Heart right ventricle (tissue), 16 donors: ENCODE measurements at places on chromosomes 7 and 10. TPM values are rescaled to one million over a fixed set of nuclear protein-coding genes. Genes with fewer than 3 reads are reported as not detected.

GRCh38 chr7:2017481-2017891 lies 215.3 kb downstream of the MAD1L1 start:
- no peaks in the 10 kb centered on the region for H3K36me3 ChIP-seq
- peaks cover 35% of the 10 kb centered on the region for H3K4me1 ChIP-seq
- H3K27me3 ChIP-seq = no peaks in the 10 kb centered on the region
- H3K4me3 ChIP-seq = no peak overlapping the region
- no peak overlapping the region for H3K27ac ChIP-seq

GRCh38 chr7:104980841-104981671 lies 32.9 kb upstream of the KMT2E start:
- no peaks in the 10 kb centered on the region for H3K27me3 ChIP-seq
- no peaks in the 10 kb centered on the region for H3K36me3 ChIP-seq
- H3K4me3 ChIP-seq = no peak overlapping the region
- no peak for DNase-seq
- peaks cover 75% of the 10 kb centered on the region for H3K4me1 ChIP-seq

DNA sequence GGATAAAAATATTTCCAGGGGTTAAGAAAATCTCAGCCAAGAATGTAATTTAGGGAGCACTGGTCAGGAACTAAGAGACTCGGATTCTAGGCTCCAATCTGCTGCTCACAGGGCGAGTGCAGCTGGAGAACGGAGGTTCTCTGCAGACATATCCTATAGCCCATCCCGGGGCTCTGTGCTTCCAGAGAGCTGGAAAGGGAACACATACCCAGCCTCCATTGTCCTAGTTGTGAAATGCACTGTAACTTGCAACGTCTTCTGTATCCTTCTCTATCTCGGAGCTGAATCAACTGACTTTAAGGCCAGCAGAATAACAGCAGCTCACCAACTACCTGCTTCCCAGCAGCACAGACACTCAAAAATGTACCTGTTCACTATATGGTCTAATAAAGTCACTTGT lies 351.1 kb upstream of the MYO3A start:
- H3K27ac ChIP-seq = no peak overlapping the region
- H3K4me3 ChIP-seq = no peak overlapping the region
- no peak for DNase-seq
- no peaks in the 10 kb centered on the region for H3K4me1 ChIP-seq
- H3K36me3 ChIP-seq = no peaks in the 10 kb centered on the region
- H3K27me3 ChIP-seq = no peaks in the 10 kb centered on the region

GRCh38 chr10:43263551-43264343 lies 3.1 kb downstream of the RASGEF1A start:
- peaks cover 53% of the 10 kb centered on the region for H3K27me3 ChIP-seq
- no peak overlapping the region for H3K4me3 ChIP-seq
- no peak for DNase-seq
- peaks cover 3% of the 10 kb centered on the region for H3K4me1 ChIP-seq
- no peaks in the 10 kb centered on the region for H3K36me3 ChIP-seq
- H3K27ac ChIP-seq = no peak overlapping the region

DNA sequence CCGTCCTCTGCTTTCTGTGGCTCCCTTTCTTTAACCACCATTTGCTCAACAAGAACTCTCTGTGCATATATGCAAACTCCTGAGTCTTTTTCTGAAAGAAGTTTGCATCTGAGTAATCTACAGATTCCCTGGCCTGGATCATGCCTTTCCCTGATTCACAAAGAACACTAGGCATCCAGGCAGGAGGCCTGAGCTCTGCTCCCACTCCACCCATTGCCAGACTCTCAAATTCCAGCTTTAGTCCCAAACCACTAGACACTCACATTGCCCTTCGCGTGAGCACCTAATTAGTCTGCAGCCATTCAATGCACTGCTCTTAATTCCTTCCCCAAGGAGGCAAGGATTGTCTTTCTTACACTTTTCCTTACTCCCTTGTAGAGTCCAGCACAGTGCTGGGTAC lies 60.9 kb downstream of the ABCC2 start:
- H3K4me3 ChIP-seq = no peak overlapping the region
- DNase-seq = no peak
- H3K27ac ChIP-seq = no peak overlapping the region

DNA sequence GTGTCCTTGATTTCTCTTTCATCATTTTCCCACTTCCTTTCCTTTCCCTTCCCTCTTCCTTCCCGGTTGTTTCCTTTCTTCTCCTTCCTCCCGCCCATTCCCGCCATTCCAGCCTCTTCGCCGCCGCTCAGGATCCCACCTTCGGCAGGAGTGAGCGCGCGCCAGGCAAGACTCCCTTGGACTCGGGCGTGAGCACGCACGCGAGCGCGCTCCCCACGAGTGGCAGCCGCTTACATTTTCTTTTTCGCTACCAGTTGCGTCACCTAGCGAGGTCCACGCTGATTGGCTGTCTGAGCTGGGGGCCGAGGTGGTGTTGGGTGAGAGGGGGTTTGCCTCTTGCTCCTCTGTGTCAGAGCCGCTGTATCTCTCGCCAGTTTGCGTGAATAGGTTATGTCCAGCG lies 11.8 kb downstream of the ZAN start:
- peak; percentile 45 for DNase-seq
- H3K27me3 ChIP-seq = peaks cover 29% of the 10 kb centered on the region
- H3K36me3 ChIP-seq = no peaks in the 10 kb centered on the region
- H3K4me3 ChIP-seq = peak overlapping the region; percentile 49

DNA sequence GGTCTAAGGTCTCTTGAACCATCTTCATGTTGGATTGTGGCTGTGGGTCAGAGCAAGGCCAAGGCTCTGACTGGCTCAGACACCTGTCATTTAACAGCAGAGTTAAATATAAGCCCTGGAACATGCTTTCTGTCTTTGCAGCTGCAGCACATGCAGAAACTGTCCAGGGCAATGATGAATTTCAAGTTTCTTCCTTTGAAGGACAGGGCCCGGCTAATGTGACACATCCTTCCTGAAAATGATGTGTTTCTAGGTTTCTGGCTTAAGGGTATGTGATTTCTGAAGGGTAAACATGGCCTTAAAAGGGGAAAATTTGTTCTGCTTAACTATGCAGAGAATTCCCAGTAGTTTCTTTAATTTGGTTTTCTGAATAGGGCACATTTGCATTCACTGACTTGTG lies 34.0 kb upstream of the SLC35B4 start:
- H3K4me3 ChIP-seq = no peak overlapping the region
- DNase-seq = no peak
- no peaks in the 10 kb centered on the region for H3K36me3 ChIP-seq
- H3K27me3 ChIP-seq = peaks cover 4% of the 10 kb centered on the region
- no peak overlapping the region for H3K27ac ChIP-seq

- DNase-seq = no peak
- H3K27me3 ChIP-seq = no peaks in the 10 kb centered on the region
- H3K36me3 ChIP-seq = no peaks in the 10 kb centered on the region
- no peak overlapping the region for H3K27ac ChIP-seq
- no peak overlapping the region for H3K4me3 ChIP-seq
- H3K4me1 ChIP-seq = no peaks in the 10 kb centered on the region
Measured at GRCh38 chr10:62333135-62333889, 40.9 kb upstream of the ZNF365 start.

DNA sequence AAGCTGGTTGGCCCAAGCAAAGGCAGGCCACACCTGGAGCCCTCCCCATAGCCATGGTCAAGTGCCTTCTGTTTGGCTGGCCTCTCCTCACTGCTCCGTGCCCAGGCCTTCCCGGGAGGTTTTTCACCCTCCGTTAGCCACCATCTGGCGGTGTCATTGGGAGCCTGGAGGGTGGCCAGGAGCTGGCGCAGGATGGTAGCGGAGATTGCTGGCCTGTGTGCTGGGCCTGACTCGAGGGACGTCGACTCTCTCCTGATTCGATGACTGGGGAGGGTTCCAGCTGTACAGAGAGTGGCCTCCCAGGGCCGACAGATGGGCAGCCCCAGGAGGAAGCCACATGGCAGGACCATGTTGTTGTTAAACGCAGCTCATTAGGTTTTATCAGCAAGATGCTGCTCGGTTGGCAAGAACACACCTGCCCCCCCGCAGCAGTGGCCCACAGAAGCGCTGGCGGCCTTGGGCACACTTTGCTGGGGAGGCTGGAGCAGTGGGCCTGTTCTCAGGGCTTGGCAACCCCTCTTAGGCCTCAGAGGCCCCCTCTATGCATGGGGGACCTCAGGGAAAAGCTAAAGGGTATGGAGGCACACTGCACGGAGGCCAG lies 64.0 kb upstream of the CACUL1 start:
- H3K27me3 ChIP-seq = no peaks in the 10 kb centered on the region
- H3K4me1 ChIP-seq = no peaks in the 10 kb centered on the region
- H3K4me3 ChIP-seq = no peak overlapping the region
- no peaks in the 10 kb centered on the region for H3K36me3 ChIP-seq
- H3K27ac ChIP-seq = no peak overlapping the region

GRCh38 chr10:19483421-19483820 lies 332.8 kb upstream of the PLXDC2 start:
- no peak overlapping the region for H3K27ac ChIP-seq
- H3K36me3 ChIP-seq = no peaks in the 10 kb centered on the region
- H3K4me3 ChIP-seq = no peak overlapping the region
- H3K27me3 ChIP-seq = no peaks in the 10 kb centered on the region

DNA sequence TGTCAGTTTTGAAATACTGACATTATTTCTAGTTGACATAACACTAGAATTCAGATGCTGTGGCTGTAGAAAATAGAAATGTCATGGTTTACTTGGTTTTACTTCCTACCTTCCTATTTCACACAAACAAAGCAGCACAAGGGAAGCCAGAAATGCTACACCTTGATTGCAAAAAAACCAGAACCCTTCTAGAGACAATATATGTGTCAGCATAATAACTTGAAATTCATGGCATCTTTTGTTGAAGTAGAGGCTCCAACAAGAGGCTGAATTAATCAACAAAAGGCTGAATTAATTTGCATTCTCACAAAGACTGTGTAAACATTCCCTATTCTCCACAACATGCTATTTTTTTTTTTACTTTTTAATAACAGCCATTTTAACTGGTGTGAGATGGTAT lies 25.2 kb downstream of the ZNF117 start:
- no peaks in the 10 kb centered on the region for H3K36me3 ChIP-seq
- no peak overlapping the region for H3K27ac ChIP-seq
- no peaks in the 10 kb centered on the region for H3K4me1 ChIP-seq
- H3K4me3 ChIP-seq = no peak overlapping the region
- DNase-seq = no peak

DNA sequence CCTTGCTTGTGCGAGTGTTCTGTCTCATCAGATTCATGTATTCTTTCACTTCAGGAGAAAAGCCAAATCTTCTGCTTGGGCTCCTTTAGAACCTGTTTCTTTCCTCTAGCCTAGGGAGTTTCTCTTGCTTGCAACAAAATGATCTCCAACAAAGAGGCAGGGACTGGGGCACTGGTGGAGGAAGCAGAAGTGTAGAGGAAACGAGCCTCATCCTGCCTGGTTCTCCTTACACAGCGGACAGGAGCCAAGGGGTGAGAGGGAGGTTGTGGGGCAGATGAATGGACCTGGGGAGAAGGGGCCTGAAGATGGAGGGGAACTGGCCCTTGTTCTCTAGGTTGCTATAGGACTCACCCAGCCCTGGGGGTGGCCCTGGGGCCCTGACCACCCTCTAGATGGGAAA lies 141.1 kb downstream of the PKD1L1 start:
- H3K36me3 ChIP-seq = no peaks in the 10 kb centered on the region
- DNase-seq = no peak
- no peaks in the 10 kb centered on the region for H3K27me3 ChIP-seq
- peaks cover 18% of the 10 kb centered on the region for H3K4me1 ChIP-seq

DNA sequence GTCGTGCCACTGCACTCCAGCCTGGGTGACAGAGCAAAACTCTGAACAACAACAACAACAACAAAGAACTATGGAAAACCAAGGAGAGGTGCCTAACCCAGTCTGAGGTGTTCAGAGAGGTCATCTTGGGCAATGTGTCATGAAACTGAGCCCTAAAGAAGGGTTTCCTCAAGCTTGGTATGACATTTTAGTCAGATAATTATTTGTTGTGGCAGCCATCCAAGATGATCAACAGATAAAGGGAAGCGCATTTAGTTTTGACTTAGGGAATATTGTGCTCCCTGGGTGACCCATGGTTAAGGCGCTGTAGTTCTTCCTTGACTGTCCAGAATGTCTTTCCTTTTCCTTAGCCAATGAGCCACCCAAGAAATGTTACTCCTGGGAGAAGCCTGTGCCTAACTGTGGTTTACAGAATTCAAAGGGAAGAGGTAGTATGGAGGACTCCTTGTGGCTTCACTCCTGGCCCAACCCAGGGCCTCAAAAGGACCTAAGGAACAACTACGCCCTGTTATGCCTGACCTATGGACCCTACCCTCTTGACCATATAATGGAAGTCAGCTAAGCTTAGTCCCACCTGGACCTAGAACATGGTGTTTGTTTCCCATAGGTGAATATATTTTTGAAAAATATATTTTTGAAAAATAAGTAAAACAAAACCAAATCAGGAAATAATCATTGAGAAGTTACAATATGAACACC lies 42.4 kb downstream of the TPST1 start:
- DNase-seq = no peak
- no peak overlapping the region for H3K4me3 ChIP-seq
- no peak overlapping the region for H3K27ac ChIP-seq
- no peaks in the 10 kb centered on the region for H3K27me3 ChIP-seq
- H3K36me3 ChIP-seq = no peaks in the 10 kb centered on the region

GRCh38 chr10:31630861-31631567 lies 297.6 kb downstream of the ARHGAP12 start:
- peaks cover 11% of the 10 kb centered on the region for H3K4me1 ChIP-seq
- no peak for DNase-seq
- peak overlapping the region; percentile 62 for H3K27ac ChIP-seq
- no peaks in the 10 kb centered on the region for H3K36me3 ChIP-seq
- no peaks in the 10 kb centered on the region for H3K27me3 ChIP-seq

DNA sequence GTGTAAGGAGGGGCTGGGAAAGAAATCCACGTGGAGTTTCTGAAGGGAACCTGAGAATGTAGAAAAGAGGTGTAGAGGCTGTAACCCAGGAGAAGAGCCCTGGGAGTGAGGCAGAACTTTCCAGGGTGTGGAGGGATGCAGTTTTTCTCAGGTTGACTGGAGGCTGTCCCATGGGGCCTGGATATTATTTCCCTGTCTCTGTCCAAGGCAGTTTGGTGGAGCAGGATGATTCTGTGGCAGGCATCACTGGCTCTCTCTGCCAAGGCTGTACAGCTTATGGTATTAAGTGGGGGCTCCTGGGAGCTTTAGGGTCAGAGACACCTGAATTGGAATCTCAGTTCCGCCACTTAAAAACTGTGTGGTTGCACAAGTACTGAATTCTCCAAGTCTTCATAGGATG lies 81.6 kb downstream of the CHN2 start:
- DNase-seq = no peak
- H3K27me3 ChIP-seq = no peaks in the 10 kb centered on the region
- H3K36me3 ChIP-seq = no peaks in the 10 kb centered on the region
- H3K27ac ChIP-seq = no peak overlapping the region
- no peak overlapping the region for H3K4me3 ChIP-seq
- peaks cover 13% of the 10 kb centered on the region for H3K4me1 ChIP-seq

GRCh38 chr7:27300421-27300820 lies 57.8 kb downstream of the EVX1 start:
- DNase-seq = no peak
- no peak overlapping the region for H3K4me3 ChIP-seq
- no peaks in the 10 kb centered on the region for H3K4me1 ChIP-seq
- H3K27ac ChIP-seq = no peak overlapping the region

- peaks cover 14% of the 10 kb centered on the region for H3K4me1 ChIP-seq
- no peaks in the 10 kb centered on the region for H3K27me3 ChIP-seq
- no peak for DNase-seq
- H3K4me3 ChIP-seq = no peak overlapping the region
- no peaks in the 10 kb centered on the region for H3K36me3 ChIP-seq
Measured at GRCh38 chr7:111390000-111390399, 172.3 kb downstream of the IMMP2L start.

The TAS2R3 gene
- not detected for polyA plus RNA-seq

The PPP1R17 gene
- not detected for polyA plus RNA-seq

The KMT2C gene
- 14.6 TPM for polyA plus RNA-seq

The COL13A1 gene
- 2.1 TPM for polyA plus RNA-seq

The FFAR4 gene
- 0.12 TPM for polyA plus RNA-seq

The SLC13A1 gene
- not detected for polyA plus RNA-seq

The PDK4 gene
- polyA plus RNA-seq = 114 TPM

The CCL24 gene
- polyA plus RNA-seq = not detected

The RASSF4 gene
- polyA plus RNA-seq = 41.2 TPM

The SPDYE2 gene
- not detected for polyA plus RNA-seq
